Uterus (tissue), 4 donors: ENCODE measurements at places on chromosomes 4 and X. TPM values are rescaled to one million over a fixed set of nuclear protein-coding genes. Genes with fewer than 3 reads are reported as not detected.

The AADAT gene
- 20.9 TPM for total RNA-seq

DNA sequence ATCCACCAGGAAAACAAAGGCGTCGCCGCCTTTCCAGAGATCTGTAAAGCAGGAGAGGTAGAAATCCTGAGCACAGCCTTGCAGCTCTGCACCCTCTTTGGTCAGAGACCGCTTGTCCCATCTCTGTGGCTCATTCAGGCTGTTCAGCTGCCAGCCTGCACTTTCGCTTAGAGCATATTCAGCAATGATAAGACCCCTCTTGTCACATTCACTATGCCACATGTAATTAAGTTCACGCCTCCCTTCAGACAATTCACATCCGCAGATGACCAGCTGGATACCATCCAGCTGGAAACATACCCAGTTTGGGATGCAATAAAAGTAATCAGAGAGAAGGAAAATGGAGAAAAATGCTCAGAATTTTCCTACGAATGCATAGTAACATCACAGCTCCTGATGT lies 335.4 kb downstream of the UNC5C start:
- no peak for DNase-seq

DNA sequence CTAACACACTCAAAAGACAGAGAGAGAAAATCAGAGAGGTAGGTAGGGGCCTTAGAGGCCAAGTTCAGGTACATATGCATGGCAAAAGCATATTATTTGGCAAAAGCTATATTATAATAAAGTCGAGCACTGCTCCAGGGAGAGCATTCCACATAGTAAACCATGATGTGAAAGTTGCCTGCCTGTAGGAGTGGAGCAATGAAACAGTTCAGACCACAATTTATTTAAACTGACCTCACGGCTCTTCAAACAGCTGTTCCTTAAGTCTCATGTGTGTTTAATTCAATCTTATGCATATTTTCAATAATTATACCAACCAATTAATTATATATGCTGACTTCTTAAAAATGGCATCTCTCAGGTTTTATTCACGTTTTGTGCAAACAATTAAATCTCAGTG lies 3.3 kb downstream of the RFC1 start:
- no peak for DNase-seq

GRCh38 chrX:139063364-139063763 lies 351.8 kb upstream of the FGF13 start:
- DNase-seq: no peak

- DNase-seq: no peak
Observed at GRCh38 chrX:49153467-49153866, 9.1 kb upstream of the MAGIX start.

GRCh38 chr4:25928379-25929297 lies 14.6 kb downstream of the SMIM20 start:
- no peak for DNase-seq

- no peak for DNase-seq
Observed at GRCh38 chrX:97895751-97896150, 1012.0 kb downstream of the RPA4 start.

DNA sequence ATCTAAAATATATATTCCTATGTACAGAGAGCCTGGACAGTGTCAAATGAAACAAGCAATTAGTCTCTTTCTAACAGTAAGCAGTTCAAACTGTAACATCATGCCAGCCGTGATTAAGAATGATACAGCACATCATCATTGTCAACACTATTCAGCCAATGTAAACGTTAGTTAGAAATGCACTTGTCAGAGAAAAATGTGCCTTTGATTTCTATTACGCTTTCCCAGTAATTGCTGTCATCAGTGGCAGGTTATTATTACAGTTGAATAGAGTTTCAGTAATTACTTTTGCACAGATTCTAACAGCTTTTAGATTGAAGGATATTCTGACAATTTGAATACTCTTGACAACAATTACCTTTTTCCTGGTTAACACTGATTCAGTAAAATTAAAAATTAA lies 1007.1 kb downstream of the SH3BGRL start:
- DNase-seq: no peak

The TRIM61 gene
- total RNA-seq: 4.1 TPM

The MAPK10 gene
- 38.2 TPM for total RNA-seq

The APELA gene
- 1.4 TPM for total RNA-seq

GRCh38 chr4:156591679-156592078 lies 379.9 kb downstream of the PDGFC start:
- DNase-seq: no peak

DNA sequence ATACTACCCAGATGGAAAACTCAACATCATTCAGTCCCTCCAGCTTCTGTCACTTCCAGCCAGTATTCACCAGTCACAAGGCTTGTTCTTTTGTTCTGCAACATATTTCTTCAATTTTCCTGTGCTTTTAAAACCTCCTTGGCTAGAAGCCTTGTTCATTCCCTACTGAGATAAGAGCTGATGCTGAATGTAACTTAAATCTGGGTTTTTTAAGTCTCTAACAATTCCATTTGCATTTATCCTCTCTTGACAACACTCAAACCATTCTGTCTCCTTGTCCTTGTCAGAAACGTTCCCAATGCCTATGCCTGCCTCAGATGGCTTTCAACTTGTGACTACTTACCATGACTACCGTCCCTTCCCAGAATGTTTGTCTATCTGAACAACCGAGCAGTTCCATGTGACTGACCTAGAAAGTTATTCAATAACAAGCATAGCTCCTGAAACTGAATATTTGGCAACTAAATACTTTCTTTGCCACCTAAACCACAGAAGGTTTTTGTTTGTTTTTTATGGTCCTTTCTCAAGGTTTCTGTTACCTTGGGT lies 682.9 kb upstream of the GALNTL6 start:
- no peak for DNase-seq

GRCh38 chr4:143489106-143489505 lies 24.4 kb upstream of the SMARCA5 start:
- no peak for DNase-seq

GRCh38 chrX:57294961-57295360 lies 8.5 kb downstream of the FAAH2 start:
- DNase-seq: no peak

DNA sequence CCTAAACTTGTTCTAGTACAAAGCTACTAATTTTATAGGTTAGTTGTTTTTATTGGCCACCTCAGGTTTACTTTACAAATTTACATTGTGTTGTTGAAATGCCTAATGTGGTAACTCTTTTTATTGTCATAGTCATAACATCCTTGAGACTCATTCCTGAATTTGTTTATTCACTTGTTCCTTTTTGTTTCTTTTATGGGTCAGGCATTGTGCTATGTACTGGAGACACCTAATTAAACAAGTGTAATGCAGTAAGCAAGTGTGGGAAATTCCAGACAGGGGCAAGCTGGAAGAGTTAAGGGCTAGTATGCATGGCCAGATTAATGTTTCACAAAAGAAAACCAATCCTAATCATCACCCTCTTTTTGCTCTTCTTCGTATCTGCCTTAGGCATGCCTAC lies 30.5 kb upstream of the TTC29 start:
- DNase-seq: no peak
